ENCODE measurements at places on chromosomes 6 and 20. TPM values are rescaled to one million over a fixed set of nuclear protein-coding genes. Genes with fewer than 3 reads are reported as not detected.

Gene HLA-DQB2
- total RNA-seq: not detected

Gene KAT14
- total RNA-seq: 22.2 TPM

Gene SLC22A2
- not detected for total RNA-seq

GRCh38 chr6:26197933-26198721, 110.9 kb downstream of the HFE start:
- H3K4me3 ChIP-seq: peak overlapping the region; percentile 97
- H3K4me1 ChIP-seq: peaks cover 34% of the 10 kb centered on the region
- H3K27ac ChIP-seq: peak overlapping the region; percentile 100
- H3K36me3 ChIP-seq: no peaks in the 10 kb centered on the region
- no peaks in the 10 kb centered on the region for H3K27me3 ChIP-seq
- DNase-seq: no peak

- H3K36me3 ChIP-seq: no peaks in the 10 kb centered on the region
- H3K4me1 ChIP-seq: no peaks in the 10 kb centered on the region
- DNase-seq: no peak
- no peak overlapping the region for H3K27ac ChIP-seq
- H3K4me3 ChIP-seq: no peak overlapping the region
Observed at GRCh38 chr20:24952376-24953208, 3.5 kb downstream of the CST7 start.

GRCh38 chr6:115004982-115005381, 662.2 kb upstream of the HS3ST5 start:
- H3K4me1 ChIP-seq: peaks cover 19% of the 10 kb centered on the region
- no peaks in the 10 kb centered on the region for H3K27me3 ChIP-seq
- peak overlapping the region; percentile 68 for H3K27ac ChIP-seq
- H3K4me3 ChIP-seq: no peak overlapping the region

DNA sequence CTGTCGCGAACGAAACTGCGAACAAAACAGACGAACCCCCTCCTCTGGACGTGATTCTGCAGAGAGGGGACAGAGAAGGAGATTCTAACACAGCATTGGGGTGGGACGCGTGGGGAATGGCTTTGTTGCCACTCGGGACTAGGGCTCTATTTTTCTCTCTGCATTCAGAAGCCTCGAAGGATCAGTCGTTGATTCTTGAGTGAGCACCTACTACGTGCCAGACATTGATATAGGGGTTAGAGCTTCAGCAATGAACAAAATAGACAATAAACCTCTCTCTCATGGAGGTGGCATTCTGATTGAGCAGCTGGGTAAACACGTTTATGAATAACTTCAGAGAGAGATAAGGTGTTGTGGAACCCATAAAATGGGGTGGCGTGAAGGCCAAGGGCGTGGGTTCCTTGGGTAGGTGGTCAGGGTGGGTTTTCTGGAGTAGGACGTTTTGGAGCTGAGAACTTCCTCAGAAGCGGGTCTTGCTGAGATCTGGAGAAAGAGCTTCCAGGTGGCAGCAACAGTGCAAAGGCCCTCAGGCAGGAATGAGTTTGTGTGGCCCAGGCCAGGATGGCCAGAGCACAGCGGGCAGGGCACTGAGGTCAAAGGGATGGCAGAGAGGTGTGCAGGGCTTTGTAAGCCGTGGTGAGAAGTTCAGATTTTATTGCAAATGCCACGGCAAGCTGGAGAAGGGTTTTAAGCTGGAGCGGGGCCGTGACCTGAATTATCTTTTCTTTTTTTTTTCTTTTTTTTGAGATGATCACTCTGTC, 884 bp downstream of the SLC2A10 start:
- peak overlapping the region; percentile 93 for H3K4me3 ChIP-seq
- H3K27ac ChIP-seq: peak overlapping the region; percentile 97
- H3K36me3 ChIP-seq: no peaks in the 10 kb centered on the region
- no peak for DNase-seq
- H3K27me3 ChIP-seq: no peaks in the 10 kb centered on the region
- H3K4me1 ChIP-seq: peaks cover 32% of the 10 kb centered on the region

Measured in mesothelial cell of epicardium (in vitro differentiated cells).